ENCODE measurements at places on chromosomes 11 and 22. TPM values are rescaled to one million over a fixed set of nuclear protein-coding genes. Genes with fewer than 3 reads are reported as not detected.

MS4A8 gene
- polyA plus RNA-seq, result not detected

PATE1 gene
- polyA plus RNA-seq, result not detected

LRRN4CL gene
- polyA plus RNA-seq, result not detected

OR2AG2 gene
- not detected for polyA plus RNA-seq

OOSP4B gene
- polyA plus RNA-seq, result not detected

VWA5A gene
- 8.8 TPM for polyA plus RNA-seq

GDPD4 gene
- polyA plus RNA-seq, result not detected

BATF2 gene
- polyA plus RNA-seq, result 4.8 TPM

FUT4 gene
- 5.4 TPM for polyA plus RNA-seq

F2 gene
- polyA plus RNA-seq, result not detected

DNA sequence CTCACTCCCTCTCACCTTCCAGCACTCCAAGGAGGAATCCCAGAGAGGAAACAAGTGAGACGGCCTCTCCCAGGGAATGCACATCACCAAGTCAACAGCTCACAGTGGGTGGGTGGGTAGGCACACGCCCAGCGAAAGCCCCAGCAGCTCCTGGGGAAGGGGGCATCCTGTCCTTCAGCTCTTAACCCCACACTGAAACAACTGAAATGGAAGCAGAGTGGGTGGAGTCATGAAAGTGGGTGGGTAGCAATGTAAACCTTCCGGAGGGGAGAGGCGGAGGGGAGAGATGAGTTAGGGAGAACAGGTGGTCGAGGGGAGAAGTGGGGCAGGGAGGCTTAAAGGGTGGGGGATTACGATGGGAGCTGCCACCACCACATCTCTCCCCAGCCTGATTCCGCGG, 5.4 kb downstream of the MCHR1 start:
- DNase-seq, result no peak
- no peaks in the 10 kb centered on the region for H3K36me3 ChIP-seq
- peaks cover 8% of the 10 kb centered on the region for H3K4me1 ChIP-seq
- H3K27ac ChIP-seq, result no peak overlapping the region
- peaks cover 6% of the 10 kb centered on the region for H3K27me3 ChIP-seq

DNA sequence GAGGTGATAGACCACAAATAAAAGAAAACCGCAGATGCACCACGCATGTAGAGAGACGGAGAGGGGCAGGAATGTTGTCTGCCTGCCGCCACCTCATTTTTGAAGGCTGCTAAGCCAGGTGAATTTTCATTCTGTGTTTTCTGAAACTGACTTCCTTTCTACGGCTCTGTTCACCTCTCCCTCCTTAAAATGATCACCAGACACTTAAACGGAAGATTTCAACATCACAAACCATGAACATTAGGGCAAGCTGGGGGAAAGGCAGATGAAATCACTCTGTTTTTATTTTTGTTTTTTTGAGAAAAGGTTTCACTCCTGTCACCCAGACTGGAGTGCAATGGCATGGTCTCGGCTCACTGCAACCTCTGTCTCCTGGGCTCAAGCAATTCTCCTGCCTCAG, 232.4 kb downstream of the MIAT start:
- H3K27me3 ChIP-seq, result peaks cover 4% of the 10 kb centered on the region
- H3K4me1 ChIP-seq, result no peaks in the 10 kb centered on the region
- no peak for DNase-seq
- H3K27ac ChIP-seq, result no peak overlapping the region

DNA sequence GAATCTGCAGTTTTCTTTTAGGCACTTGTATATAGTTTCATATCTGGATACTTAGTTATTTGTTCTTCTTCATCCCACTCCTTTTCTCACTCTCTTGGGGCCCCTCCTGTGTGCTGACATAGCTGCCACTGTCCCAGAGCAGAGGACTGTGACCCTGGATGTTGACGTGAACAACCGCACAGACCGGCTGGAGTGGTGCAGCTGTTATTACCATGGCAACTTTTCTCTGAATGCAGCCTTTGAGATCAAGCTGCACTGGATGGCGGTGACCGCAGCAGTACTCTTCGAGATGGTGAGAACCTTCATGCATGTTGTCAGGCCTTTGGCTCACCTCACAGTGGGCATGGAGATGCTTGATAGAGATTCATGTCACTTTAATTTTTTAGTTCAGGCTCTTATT, 50.9 kb upstream of the YWHAH start:
- no peak overlapping the region for H3K4me3 ChIP-seq
- peaks cover 95% of the 10 kb centered on the region for H3K36me3 ChIP-seq
- H3K27ac ChIP-seq, result no peak overlapping the region

DNA sequence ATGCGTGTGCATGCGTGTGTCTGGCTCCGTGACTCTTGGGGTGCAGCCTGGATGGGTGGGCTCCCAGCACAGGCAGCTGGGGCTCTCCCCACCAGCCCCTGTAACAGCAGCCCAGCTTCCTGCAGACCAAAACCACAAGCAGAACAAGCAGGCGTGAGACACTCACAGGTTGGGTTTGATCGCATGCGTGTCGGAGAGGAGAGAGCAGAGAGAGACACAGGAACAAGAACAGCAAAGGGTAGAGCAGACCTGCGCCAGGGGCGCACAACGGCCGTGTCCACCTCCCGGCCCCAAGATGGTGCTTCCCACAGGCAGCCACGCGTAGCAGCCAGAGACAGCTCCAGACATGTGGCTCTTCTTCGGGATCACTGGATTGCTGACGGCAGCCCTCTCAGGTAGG, at the start of gene CD6:
Gene CD6 (plus strand): TSS at position 161 of the 400 bp plus-strand sequence. CDS start 186 bp downstream, at position 347.
- DNase-seq, result no peak
- H3K4me1 ChIP-seq, result no peaks in the 10 kb centered on the region
- H3K4me3 ChIP-seq, result no peak within 1 kb of the TSS
- no peaks in the 10 kb centered on the region for H3K36me3 ChIP-seq
- no peak within 1 kb of the TSS for H3K27ac ChIP-seq

GRCh38 chr22:46445771-46446420, 91.5 kb downstream of the CELSR1 start:
- no peaks in the 10 kb centered on the region for H3K36me3 ChIP-seq
- H3K4me3 ChIP-seq, result no peak overlapping the region
- no peaks in the 10 kb centered on the region for H3K4me1 ChIP-seq

GRCh38 chr22:17700778-17701177, 62.2 kb downstream of the BCL2L13 start:
- H3K4me1 ChIP-seq, result peaks cover 56% of the 10 kb centered on the region
- H3K4me3 ChIP-seq, result no peak overlapping the region
- peaks cover 19% of the 10 kb centered on the region for H3K36me3 ChIP-seq

GRCh38 chr11:73330569-73331093, 22.6 kb downstream of the ARHGEF17 start:
- H3K4me3 ChIP-seq, result no peak overlapping the region
- DNase-seq, result no peak
- no peaks in the 10 kb centered on the region for H3K36me3 ChIP-seq

DNA sequence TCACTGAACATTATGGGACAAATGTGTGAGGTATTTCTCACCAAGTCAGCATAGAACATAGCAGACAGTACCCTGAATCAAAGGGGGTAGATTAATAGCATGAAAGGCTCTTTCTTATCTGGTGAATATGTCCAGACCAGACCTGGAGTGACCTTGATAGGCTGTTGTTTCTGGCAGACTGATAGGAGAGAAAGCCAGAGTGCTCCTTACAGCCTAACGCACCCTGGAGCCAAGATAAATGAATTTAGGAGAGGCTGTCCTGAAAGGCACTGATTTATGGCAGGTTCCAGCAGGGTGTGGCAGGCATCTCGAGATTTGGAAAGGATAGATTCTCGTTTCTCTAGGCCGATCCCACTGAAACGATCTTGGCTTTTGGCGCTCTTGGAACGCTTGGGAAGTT, 204.6 kb downstream of the DBX1 start:
- no peak overlapping the region for H3K27ac ChIP-seq
- no peaks in the 10 kb centered on the region for H3K36me3 ChIP-seq
- H3K4me3 ChIP-seq, result no peak overlapping the region
- no peaks in the 10 kb centered on the region for H3K4me1 ChIP-seq
- no peaks in the 10 kb centered on the region for H3K27me3 ChIP-seq
- DNase-seq, result no peak

DNA sequence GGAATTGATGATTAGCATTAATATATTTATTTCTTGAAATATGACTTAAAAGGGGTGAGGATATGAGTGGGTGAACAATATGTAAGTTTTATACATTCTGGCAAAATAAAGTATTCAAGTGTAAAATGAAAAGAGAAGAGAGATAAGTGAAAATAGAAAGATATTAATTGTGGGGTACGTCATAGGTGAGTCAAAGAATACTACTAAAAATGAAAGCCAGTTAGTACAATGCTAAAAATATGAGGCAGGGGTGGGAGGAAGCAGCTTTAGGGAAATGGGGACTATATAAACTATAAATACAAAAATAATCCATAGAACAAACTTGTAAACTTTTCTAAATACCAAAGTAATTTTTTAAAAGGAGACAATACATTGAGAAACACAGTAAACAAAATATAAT, 661.4 kb downstream of the CNTN5 start:
- no peak overlapping the region for H3K27ac ChIP-seq
- no peaks in the 10 kb centered on the region for H3K36me3 ChIP-seq
- no peaks in the 10 kb centered on the region for H3K4me1 ChIP-seq
- H3K4me3 ChIP-seq, result no peak overlapping the region
- no peak for DNase-seq

- H3K4me3 ChIP-seq, result no peak overlapping the region
- H3K27me3 ChIP-seq, result no peaks in the 10 kb centered on the region
- peaks cover 42% of the 10 kb centered on the region for H3K4me1 ChIP-seq
- no peak for DNase-seq
Observed at GRCh38 chr22:37661160-37661924, 2.8 kb downstream of the PDXP start.

DNA sequence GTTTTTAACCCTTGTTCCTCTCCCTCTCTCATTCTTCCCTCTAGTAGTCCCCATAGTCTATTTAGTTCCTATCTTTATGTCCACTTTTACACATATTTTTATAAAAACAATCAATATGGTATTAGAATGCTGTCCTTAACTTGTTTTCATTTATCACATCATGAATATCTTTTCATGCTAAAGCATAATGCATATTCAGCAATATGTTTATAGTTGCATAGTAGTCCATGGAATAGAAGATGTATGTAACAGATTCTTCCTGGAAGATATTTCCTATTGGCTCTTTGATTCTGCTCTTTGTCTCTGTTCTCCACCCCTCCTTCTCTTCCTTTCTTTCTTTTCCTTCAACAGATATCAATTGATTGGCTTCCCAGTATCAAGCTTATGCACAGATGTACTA, 1047.1 kb upstream of the TENM4 start:
- no peak for DNase-seq
- H3K27ac ChIP-seq, result no peak overlapping the region
- no peaks in the 10 kb centered on the region for H3K27me3 ChIP-seq
- no peaks in the 10 kb centered on the region for H3K4me1 ChIP-seq
- no peaks in the 10 kb centered on the region for H3K36me3 ChIP-seq
- no peak overlapping the region for H3K4me3 ChIP-seq

- no peak overlapping the region for H3K4me3 ChIP-seq
- H3K36me3 ChIP-seq, result no peaks in the 10 kb centered on the region
- H3K27me3 ChIP-seq, result no peaks in the 10 kb centered on the region
- H3K4me1 ChIP-seq, result no peaks in the 10 kb centered on the region
- no peak overlapping the region for H3K27ac ChIP-seq
Observed at GRCh38 chr11:112789481-112789880, 171.7 kb upstream of the NCAM1 start.

DNA sequence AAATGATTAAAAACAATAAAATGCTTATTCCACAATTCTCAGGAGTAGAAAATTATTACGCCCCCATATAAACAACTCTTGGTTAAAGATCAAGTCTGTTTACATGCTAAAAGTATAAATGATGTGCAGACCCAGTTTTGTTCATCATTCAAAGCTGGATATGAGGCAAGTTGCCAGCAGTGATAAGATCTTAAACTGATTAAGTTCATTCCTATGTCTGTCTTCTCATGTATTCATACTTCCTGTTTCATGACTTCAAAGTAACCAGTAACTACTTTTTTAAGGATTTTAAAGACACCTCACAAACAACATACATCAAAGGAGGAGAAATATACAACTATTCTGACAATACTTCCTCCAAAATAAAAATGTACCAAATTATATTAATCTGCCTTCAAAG, 55.0 kb upstream of the ARHGAP32 start:
- no peak overlapping the region for H3K27ac ChIP-seq
- no peak overlapping the region for H3K4me3 ChIP-seq
- no peak for DNase-seq

- no peak overlapping the region for H3K4me3 ChIP-seq
- H3K36me3 ChIP-seq, result no peaks in the 10 kb centered on the region
- H3K27me3 ChIP-seq, result no peaks in the 10 kb centered on the region
- no peak overlapping the region for H3K27ac ChIP-seq
Observed at GRCh38 chr11:117685566-117685965, 111.5 kb downstream of the DSCAML1 start.

DNA sequence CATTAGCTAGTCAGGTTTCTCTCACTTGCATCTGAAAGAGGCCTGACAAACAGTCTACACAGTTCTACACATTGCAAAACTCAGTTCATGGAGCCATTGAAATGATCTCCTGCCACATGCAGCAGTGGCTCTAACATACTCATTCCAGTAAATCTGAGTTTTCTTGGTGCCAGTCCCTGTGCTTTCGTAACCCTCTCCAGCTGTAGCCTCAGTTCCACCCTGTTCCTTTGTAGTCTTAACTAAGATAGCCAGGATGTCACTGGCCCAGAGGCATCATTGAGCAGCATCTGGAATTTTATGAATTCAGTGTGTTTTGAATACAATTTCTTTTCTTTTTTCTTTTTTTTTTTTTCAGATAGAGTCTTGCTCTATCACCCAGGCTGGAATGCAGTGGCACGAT, 37.4 kb upstream of the ZBED5 start:
- H3K36me3 ChIP-seq, result no peaks in the 10 kb centered on the region
- DNase-seq, result no peak
- H3K27ac ChIP-seq, result no peak overlapping the region
- H3K4me1 ChIP-seq, result peaks cover 37% of the 10 kb centered on the region

- no peak overlapping the region for H3K4me3 ChIP-seq
- peaks cover 26% of the 10 kb centered on the region for H3K36me3 ChIP-seq
- peak; percentile 82 for DNase-seq
Observed at GRCh38 chr22:30301995-30302809, 12.9 kb upstream of the CASTOR1 start.

- H3K27me3 ChIP-seq, result no peaks in the 10 kb centered on the region
- H3K4me1 ChIP-seq, result no peaks in the 10 kb centered on the region
- H3K36me3 ChIP-seq, result no peaks in the 10 kb centered on the region
- no peak overlapping the region for H3K27ac ChIP-seq
Observed at GRCh38 chr11:34274712-34275398, 83.0 kb downstream of the ABTB2 start.

- no peaks in the 10 kb centered on the region for H3K36me3 ChIP-seq
- H3K4me3 ChIP-seq, result peak overlapping the region; percentile 29
Observed at GRCh38 chr22:30636226-30637077, 871 bp downstream of the SLC35E4 start.
